HEK293T (cell line): ENCODE measurements at places on chromosomes 3 and 15.

GRCh38 chr3:43086460-43087165 is 19.3 kb downstream of the POMGNT2 start:
- no peak for DNase-seq

GRCh38 chr3:151976211-151977050 is 103.0 kb downstream of the SUCNR1 start:
- no peak for DNase-seq

DNA sequence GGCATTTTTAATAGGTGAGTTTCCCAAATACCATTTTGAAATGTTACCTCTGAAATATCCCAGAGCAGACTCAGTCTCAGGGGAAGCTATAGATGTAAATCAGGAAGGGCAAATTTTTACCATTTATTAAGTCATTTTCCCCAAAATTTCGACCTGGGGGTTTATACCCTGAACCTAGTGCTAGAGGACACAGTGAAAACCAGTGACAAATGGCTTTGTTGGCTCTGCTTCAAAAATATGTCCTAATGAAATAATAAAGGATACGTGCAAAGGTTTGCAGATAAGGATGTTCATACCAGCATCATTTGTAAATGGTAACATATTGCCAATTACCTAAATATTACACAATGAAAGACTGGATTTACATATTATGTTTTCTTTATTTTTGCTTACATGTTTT is 546.7 kb upstream of the ADAMTS9 start:
- DNase-seq: no peak

GRCh38 chr3:11910971-11911531 is 64.4 kb upstream of the TAMM41 start:
- DNase-seq: no peak

DNA sequence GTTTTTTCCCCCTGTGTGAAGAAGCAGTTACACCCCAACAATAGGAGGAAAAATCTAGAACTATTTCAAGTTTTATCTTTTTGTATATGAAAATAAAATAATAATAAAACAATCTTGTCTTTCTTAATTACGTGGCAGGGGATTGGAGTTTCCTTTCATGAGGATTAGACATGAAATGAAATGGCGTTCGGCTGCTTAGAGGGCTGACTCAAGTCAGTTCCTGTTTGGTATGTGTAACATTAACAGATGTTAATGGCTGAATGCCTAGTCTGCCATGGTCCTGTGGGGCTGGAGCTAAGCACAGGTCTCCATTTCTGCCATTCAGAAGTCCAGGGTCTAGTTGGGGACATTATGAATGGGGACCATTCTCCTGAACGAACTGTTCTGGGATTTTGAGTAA is 3.1 kb upstream of the EXOG start:
- no peak for DNase-seq

DNA sequence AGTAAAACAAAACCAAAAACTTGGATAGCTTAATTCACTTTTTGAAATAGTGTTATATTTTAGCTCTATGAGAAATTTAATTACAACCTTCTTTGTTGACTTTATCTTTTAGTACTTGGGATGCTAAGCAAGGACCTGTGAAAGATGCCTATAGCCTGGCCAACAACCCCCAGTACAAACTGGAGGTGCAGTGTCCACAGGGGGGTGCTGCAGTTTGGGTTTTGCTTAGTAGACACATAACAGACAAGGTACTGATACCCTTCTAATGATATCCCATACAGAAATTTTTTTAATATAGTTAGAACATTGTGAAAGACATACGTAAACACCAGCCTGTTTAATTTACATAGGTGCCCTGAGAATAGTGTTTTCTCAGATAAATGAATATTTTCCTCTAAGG is 35.3 kb downstream of the CAPN7 start:
- no peak for DNase-seq

DNA sequence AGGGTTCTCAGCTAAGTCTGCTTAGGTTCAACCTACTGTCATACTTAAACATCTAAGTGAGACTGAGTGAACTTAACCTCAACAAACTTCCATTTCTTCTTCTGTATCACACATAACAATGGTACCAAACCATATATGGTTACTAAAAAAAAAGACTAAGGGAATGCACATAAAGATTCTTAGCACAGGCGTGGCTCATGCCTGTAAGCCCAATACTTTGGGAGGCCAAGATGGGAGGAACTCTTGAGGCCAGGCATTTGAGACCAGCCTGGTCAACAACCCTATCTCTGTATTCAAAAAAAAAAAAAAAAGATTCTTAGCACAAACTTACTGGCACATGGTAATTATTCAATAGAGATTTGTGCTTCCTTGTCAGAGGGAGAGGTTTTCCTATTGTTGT is 57.9 kb downstream of the ACAP2 start:
- DNase-seq: no peak

GRCh38 chr15:29226436-29227208 is 43.0 kb downstream of the NSMCE3 start:
- no peak for DNase-seq

GRCh38 chr3:15199493-15200105 is 6.4 kb upstream of the CAPN7 start:
- DNase-seq: no peak

DNA sequence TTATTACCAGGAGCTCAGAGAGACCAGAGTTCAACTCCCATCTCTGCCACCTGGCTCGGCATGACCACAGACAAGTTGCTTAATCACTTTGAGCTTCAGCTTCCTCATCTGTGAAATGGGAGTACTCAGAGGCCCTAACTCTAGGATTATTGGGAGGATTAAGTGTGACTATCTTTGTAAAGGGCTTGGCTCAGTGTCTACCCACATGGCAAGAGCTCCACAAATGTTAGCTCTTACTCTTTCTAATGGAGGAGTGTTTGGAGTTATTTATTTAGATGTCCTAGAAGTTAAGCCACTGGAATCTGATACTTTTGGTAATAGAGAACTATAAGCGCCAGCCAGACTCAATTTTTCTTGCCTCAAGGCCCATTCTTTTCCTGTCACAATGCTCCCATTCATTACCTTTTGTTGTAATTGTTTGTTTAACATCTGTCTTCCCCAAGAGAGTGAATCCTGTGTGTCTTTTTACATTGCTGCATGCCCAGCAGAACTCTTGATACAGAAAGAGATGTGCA is 12.3 kb upstream of the LMCD1 start:
- no peak for DNase-seq

DNA sequence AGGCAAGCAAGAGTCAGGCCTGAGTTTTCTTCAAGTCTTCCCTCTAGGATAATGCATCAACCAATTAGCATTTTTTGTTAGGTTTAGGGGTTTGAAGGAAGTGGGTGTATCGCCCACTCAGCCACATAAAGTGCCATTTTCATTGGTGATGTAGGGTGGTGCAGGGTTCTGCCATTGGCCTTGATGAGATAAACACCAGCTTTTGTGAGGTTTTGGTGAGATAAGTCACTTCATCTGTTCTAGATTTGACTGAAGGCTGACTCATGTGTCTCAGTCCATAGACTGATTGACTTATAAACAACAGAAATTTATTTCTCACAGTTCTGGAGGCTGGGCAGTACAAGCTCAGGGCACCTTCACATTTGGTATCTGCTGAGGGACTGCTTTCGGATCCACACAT is 84.5 kb upstream of the C3orf80 start:
- no peak for DNase-seq

DNA sequence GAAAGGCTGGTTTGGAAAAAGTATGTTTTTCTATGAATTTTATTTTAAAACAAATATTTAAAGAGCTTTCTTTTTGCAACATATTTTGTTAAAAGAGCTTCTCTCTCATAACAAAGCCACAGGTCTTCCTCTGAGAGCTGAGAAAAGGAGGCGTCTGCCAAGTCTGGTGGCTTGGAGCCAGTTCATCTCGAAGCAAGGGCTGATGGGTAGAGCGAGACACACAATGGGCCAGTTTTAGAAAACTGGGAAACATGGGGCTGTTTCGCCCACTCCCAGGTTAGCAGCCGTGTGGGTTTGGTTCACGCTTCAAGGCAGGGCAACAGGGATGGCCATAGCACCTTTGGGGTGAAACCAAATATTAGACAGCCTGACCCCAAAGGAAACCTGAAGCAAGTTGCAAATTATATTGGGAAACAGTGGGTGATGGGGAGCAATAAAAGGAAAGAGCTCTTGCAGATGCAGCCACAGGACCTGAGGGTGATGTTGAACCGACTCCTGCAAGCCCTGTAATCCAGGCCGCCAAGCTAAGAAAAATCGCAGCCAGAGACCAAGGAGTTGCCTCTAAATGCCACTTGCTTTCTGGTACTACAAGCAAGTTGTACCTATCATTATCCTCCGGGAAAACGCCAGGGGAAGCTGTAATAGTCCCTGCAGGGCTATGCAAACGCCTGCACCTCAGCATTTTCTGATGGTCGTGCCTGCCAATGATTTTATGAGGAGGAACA is 88.4 kb upstream of the GALNT15 start:
- no peak for DNase-seq

DNA sequence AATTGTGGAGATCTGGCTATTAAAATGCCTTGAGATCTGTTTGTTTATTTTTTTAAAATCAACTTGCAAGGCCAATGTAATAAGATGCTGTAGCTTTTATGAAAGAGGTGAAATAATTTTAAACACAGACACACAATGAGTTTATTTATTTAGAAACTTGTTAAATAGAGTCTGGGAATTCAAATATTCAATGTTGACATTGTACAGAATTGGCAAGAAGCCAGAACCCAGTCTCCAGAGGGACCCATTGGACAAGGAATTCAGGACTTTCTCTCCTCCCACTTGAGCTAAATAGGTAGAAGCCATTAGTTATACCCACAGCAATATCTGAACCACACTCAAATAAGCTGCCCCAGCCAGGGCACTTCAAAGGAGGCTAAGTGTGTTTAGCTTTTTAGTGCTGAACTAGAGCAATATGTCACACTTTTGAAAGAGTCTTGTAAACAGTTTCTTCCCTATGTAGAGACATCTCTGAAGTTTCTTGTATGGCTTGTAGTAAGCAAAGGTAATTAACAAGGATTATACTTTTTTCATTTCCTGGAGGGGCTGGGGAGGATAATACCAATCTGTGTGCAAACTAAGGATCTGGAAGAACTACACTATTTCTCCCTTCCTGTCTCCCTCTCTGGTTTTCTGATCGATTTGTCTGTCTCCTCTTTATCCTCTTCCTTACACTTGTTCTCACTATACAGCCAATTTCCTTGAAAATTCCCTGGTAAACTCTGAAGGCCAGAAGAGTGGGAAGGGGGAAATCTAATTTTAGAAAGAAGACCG is 6.0 kb downstream of the MECOM start:
- DNase-seq: no peak

- DNase-seq: no peak
Observed at GRCh38 chr3:194054961-194055360, 81.0 kb upstream of the HES1 start.

- no peak for DNase-seq
Observed at GRCh38 chr3:30895329-30895728, 868 bp upstream of the GADL1 start.

GRCh38 chr3:195175076-195175475 is 95.9 kb downstream of the XXYLT1 start:
- no peak for DNase-seq

DNA sequence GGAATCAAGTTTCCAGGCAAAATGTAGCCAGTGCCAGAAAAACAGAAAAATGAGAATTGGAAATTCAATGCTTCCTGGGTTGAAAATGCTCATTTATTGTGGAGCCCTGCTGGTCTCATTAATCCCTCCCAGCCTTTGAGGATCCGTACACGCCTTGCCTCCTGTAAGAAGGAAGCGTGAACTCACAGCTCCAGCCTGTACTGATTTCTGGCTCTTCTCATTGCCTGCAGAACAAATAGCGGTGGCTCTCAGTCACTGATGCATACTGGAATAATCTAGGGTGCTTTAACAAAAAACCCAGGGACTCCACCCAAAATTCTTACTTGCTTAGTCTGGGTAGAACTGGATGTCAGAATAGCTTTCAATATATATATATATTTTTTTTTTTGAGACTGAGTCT is 29.3 kb upstream of the SLC24A5 start:
- no peak for DNase-seq

DNA sequence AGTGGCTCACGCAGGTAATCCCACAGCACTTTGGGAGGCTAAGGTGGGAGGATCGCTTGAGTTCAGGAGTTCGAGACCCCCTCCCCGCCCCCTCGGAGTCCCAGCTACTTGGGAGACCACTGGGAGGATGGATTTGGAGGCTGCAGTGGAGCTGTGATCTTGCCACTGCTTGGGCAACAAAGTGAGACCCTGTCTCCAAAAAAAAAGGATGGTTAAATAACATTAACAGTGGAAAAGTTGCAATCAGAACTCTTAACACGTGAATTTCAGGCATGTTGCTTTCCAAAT is 1.4 kb upstream of the TMEM87A start:
- no peak for DNase-seq

DNA sequence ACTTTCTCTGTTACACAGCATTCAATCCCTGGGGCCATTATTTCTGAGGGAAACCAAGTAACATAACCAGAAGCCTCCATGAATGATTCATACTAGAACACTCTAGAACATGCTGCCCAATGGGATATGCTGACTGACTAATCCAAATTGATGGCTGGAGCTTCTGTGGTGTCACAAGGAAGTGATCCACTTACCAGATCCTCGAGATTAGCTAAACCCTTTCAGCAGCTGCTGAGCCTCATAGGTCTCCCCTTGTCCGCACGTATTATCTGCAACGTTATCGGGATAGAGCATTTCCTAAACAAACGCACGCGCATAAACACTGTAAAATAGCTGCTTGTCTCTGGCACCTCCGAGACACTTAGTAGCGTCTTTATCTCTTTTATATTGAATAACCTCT is 61.2 kb upstream of the PROK2 start:
- no peak for DNase-seq

DNA sequence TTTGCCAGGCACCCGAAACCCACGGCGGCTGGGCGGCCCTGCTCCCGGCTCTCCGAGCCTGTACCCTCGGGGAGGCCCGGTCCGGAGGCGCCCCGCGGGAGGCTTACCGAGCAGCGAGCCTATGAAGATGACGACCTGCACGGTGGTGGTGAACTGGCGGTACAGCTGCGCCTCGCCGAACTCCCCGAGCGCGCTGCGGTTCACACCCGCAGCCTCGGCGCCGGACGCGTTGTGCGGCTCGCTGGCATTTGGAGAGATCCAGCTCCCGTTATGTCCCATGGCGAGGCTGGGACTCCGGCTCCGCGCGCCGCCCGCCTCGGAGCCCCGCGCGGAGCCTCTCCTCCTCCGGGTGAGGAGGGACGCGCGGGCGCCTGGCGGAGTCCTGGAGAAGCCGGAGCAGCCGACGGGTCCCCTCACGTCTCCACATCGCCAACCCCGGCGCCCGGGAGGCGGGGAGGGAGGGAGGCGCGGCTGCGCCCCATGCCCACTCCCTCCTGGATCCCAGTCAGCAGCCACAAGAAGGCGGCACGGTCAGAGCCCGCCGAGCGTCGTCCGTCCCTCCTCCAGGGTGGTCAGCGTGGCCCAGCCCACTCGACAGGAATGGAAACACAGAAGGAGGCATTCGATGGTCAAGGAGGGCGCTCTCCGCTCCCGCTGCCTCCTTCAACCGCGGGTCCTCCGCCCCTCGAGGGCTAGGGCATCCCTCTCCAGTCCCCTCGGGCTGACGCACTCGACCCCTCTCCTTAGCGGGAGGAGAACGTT is at the start of gene GPR176:
GPR176 (minus strand) TSS at position 519 of the 762 bp plus-strand sequence; CDS start at position 279, 240 bp downstream.
- peak; percentile 25 for DNase-seq

- DNase-seq: no peak
Observed at GRCh38 chr3:13002398-13003124, 70.7 kb downstream of the IQSEC1 start.

GRCh38 chr15:35181538-35181937 is 96.4 kb upstream of the NANOGP8 start:
- no peak for DNase-seq

- no peak for DNase-seq
Observed at GRCh38 chr3:188031121-188031520, 122.8 kb upstream of the LPP start.

GRCh38 chr3:62378921-62379320 is 5.6 kb upstream of the FEZF2 start:
- no peak for DNase-seq
